ENCODE measurements at places on chromosomes 3 and 15.

DNA sequence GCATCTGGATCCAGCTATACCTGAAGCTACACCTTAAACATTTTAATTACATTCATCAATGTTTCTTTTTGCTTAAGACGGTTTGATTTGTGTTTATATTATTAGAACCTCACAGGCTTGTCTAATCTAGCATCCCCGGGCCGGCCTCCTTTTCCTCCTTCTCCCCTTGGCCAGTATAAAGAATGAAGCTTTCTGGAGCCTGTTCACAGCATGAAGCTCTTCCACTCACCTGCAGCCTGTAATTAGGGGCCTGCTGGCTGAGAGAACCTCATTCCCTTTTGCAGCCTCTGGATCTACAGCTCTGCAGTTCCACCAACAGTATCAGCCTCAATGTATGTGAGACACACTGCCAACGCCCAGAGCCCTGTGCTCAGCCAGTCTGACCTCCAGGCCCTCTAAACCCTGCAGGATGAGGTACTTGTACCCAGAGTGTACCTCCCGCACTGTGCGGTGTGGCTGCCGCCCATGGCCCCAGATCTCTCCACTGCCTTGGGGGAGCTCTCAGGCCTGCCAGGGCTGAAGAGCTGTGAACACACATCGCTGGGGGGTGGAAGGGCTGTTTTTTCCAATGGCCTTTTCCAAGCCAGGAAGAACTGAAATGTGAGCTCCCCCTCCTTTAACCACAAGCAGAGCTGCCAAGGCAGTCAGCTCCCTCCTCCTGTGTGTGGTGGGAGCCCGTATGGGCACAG is 114.7 kb upstream of the ALDH1A3 start:
- peak; percentile 93 for DNase-seq

- DNase-seq: peak; percentile 66
These were observed 9.6 kb upstream of the TAGLN3 start for GRCh38 chr3:111989061-111989678.

GRCh38 chr15:25693321-25694238 is 169.5 kb downstream of the ATP10A start:
- DNase-seq: no peak

- no peak for DNase-seq
These were observed 7.4 kb downstream of the ZXDC start for GRCh38 chr3:126468028-126468891.

GRCh38 chr3:69718866-69719586 is 20.2 kb upstream of the MITF start:
- DNase-seq: no peak

DNA sequence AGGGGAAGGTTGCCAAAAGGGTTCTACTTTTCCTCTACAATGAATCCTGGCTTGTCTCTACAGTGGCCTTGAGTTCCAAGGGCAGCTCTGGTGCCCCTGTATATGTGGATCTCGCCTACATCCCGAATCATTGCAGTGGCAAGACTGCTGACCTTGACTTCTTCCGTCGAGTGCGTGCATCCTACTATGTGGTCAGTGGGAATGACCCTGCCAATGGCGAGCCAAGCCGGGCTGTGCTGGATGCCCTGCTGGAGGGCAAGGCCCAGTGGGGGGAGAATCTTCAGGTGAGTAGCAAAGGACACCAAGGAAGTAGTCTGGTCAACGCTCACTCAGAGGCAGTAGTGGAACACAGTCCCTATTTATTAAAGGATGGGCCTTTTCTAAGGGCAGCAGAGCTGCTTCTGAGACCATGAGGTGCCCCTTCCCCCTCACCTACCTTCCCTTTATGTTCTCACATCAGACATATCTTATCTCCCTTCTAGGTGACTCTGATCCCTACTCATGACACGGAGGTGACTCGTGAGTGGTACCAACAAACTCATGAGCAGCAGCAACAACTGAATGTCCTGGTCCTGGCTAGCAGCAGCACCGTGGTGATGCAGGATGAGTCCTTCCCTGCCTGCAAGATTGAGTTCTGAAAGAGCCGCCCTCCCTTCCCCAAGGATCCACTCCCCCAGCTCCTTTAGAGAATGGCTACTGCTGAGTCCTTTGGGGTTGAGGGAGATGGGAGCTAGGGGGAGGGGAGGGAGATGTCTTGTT is 12.4 kb downstream of the MAP1A start:
- no peak for DNase-seq

DNA sequence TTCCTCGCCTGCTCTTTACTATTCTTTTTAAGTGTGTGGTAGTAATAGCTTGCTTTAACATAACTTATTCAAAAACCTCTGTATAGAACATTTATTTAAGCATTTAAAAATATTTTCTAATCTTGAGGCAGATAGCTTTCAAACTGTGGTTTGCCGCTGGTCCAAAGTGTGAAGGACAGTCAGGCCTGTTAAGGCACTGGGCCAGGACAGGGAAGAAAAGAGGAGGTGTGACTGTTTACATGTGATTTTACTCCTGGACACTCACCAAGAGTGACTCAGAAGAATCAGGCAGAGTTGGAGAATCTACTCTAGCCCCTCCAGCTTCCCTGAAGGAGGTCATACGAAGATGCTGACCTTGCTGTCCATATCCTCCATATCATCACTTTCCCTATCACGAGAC is 44.7 kb downstream of the CEP152 start:
- peak; percentile 3 for DNase-seq

- no peak for DNase-seq
These were observed 548.3 kb downstream of the NLGN1 start for GRCh38 chr3:173945806-173946205.

- DNase-seq: no peak
These were observed 2.4 kb downstream of the RHO start for GRCh38 chr3:129530821-129531220.

GRCh38 chr3:25037049-25037547 is 391.0 kb upstream of the RARB start:
- peak; percentile 96 for DNase-seq

- no peak for DNase-seq
These were observed 79.2 kb downstream of the SRGAP3 start for GRCh38 chr3:9169956-9170850.

GRCh38 chr3:30649572-30650318 is 43.3 kb downstream of the TGFBR2 start:
- peak; percentile 68 for DNase-seq

DNA sequence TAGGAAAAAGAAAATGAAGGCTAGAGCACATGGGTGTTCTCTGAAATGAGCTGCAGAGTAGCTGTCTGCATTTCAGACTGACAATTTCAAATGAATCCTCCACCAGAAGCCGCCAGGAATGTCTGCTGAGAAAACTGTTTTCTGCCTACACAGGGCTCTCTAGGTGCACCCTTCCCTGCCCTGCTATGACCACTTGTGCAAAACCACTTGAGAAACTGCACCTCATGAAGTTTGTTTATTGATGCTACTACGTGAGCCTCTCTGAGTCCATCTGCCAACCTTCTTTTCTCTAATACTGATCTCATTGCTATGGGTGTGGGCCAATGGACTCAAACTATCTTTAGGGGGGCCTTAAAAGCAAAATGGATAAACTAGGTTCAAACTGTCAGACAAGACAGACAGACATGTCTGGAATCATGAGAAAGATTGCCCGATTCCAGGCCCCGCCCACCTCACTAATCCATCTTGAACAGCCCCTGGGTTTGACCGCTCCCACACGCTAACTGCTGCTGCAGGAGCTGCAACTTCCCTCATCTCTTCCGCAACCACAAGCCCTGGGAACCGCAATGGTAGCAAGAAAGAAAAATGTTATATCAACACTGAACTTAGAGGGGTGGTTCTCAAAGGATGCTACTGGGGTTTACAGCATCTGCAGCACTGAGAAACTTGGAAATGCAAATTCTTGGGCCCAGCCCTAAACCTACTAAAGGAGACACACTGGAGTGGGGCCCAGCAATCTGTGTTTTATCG is 9.0 kb upstream of the CD47 start:
- no peak for DNase-seq

DNA sequence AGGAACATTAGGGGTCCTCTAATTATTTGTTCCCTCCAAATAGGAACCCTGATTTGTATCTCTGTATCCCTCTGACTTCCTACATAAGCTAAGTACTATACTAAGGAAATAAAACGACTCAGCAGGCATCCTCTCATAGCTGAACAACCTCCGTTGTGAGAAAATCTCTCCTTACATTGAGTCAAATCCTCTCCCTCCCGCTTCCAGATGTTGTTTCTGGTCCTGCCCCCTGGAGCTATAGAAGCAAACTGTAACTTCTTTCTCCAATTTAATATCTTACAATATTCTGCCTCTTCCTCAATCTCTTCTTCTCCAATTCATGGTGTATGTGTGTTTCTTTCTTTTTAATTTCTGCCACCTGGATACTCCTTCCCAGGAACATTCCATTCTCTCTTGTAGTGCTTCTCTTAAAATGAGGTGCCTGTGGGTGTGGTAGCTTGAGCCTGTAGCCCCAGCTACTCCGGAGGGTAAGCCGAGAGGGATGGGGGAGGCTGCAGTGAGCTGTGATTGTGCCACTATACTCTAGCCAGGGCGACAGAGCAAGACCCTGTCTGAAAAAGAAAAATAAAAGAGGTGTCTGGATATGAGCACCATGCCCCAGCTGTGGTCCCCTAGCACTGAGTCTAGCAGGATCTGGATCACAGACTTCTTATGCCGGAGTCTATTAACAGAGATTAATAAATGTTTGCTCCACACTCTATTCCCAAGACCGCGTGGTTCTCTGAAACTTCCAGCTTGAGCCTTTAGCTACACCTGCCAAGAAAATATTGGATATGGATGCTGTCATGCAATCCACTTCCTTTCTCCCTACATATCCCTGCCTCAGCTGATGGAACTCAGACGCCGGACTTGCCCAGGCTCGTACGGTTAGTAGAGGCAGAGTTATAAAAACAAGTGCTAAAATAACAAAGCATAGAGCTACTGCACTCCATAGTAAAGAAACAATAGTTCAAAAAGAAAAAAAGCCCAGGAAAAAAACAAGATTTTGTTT is 42.9 kb upstream of the NEO1 start:
- DNase-seq: no peak

DNA sequence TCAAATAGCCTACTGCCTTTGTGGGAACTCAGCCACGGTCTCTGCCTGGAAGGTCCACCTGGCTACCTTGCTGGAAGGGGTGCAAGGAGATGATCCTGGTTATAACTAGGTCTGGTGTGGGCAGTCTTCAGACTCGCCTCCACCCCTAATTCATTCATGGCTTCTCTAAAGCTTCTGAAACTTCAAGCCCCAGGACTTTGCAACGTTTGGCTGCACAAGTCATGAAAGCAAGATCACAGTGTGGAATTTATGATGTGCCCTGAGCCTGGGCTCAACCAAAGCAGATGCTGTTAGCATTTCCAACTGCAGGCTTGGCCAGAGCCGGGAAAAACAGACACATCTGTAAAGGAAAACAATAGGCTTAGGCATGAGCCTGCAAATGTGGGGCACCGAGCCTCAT is 200.4 kb upstream of the WNT5A start:
- DNase-seq: no peak

GRCh38 chr3:4820296-4821121 is 158.7 kb upstream of the BHLHE40 start:
- DNase-seq: no peak

DNA sequence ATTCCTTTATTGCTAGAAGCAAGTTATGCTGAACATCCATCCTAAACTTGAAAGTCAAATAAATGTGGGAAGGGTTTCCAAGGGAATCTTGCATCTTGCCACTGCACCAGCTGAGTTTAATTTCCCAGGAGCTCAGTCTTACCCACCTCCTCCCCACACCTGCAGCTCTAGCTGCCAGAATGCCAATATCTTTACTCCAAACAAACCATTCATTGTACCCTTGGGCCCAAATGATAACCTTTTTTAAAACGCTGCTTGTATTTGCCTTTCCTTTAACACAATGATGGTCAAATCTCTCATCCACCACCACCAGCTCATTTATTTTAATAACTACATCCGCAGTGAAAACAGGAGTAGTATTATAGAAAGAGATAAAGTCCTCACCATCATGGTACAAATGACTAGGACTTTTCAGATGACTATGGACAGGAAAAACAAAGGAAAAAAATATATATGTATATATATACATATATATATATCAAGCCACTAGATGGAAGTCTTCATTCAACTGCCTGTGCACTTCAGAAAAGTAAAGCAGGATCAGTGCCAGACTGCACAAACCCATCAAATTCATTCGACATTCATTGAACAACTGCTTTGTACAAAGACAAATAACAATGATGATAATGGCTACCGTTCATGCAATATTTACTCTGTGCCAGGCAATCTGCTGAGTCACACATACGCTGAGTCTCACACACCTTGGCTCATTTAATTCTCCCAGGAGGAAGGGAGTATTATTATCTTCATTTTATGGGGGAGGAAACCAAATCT is 44.0 kb downstream of the BFSP2 start:
- DNase-seq: peak; percentile 31

DNA sequence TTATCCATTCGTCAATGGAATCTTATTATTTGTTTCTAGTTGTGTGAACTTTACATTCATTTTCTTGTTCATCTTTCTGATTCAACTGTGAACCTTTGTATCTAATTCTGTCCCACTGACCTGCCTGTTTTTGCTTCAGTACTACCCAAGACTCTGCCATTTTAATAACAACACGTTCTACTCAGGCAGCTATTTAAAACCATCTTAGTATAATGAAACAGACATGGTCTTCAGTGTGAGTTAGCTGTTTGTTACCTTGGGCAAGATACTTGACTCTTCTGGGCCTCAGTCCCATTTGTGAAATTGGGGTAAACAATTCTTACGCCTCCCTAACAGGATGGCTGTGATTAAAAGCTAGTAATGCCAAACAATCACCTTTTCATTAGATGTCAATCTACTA is 1.6 kb downstream of the BTBD1 start:
- DNase-seq: no peak

DNA sequence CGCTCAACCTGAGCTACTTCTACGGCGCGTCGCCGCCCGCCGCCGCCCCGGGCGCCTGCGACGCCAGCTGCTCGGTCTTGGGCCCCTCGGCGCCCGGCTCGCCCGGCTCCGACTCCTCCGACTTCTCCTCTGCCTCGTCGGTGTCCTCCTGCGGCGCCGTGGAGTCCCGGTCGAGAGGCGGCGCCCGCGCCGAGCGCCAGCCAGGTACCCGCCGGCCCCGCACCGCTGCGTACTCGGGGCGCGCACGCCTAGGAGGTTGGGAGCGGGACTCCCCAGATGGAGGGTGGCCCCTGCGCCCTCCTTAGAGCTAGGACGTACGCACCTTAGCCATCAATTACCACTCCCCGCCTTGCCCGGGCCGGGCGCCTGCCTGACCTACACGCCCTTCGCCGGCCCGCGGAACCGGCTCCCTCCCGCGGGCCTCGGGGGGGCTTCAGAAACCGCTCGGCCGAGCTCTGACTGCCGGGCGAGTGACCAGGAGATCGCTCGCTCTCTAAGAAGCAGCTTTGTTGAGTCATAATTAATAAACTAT is 466 bp downstream of the NFKBIZ start:
- peak; percentile 34 for DNase-seq

- DNase-seq: peak; percentile 7
These were observed 158.1 kb upstream of the ZNF385D start for GRCh38 chr3:21909096-21909495.

- DNase-seq: no peak
These were observed 6.1 kb upstream of the HHATL start for GRCh38 chr3:42708611-42709151.
